ENCODE measurements at places on chromosomes 4 and X. TPM values are rescaled to one million over a fixed set of nuclear protein-coding genes. Genes with fewer than 3 reads are reported as not detected.
A peak's percentile ranks its signal among the peaks of the same experiment; 100 is the strongest.

DNA sequence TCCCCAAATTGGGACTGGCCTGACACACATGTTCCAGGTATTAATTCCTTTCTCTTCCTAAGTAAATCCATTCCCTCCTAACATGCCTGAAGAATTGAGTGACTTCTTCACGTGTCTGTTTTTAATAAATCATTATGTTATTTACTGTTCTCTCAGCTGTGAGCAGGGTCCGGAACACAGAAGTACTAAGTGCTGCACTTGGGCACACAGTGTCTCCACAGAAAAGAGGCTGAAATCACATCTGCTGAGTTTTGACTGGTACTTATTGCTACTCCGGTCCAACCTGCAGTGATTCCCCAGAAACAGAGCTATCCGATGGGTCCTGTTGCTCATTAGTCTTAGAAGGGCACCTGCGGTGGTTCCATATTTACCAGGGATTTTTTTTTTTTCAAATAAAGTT lies 202.6 kb downstream of the RBM46 start:
- no peak overlapping the region for H3K27ac ChIP-seq
- DNase-seq, result no peak
- H3K4me1 ChIP-seq, result no peaks in the 10 kb centered on the region

DNA sequence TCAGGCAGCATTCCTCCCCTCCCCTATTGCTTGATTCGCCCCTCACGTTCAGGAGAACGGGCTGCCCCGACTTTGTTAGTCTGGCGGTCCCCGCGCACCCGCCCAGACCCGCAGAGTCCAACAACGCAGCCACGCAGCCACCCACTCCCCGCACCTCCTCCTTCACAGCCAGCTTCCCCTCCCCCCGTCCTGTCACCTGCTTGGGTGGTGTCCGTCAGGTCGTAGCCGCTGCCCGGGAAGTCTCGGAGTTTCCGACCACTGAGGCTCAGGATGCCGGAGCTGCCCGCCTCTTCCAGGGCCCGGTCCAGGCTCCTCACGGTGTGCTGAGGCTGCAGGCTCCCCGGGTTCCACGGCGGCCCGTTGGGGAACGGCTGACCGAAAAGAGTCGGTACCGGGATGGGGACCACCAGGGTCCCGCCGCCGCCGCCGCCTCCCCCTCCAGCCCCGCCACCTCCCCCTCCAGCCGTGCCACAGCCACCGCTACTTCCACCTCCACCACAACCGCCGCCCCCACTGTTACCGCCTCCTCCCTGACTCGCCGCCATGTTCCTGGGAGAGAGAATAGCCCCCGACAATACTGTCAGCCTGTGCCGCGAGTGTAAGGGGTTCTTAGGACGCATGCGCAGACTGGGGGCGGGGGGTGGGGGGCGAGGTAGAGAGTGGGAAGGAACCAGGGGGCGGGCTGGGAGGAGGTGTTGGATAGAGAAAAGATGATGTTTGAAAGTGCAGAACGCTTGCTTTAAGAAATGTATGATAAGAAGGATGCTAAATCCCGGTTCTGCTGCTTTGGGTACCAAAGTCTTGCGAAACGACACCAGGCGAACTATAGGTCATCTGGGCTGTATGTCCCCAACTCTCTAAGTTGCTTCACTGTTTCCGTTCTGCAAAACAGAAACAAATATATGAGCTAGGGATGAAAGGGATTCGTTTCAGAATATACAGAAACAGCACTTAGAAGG lies at the start of gene LRCH2:
LRCH2 (minus strand) TSS at position 600 of the 959 bp plus-strand sequence; CDS start at position 545, 55 bp downstream.
- no peaks in the 10 kb centered on the region for H3K4me1 ChIP-seq
- peak within 1 kb of the TSS; percentile 36 for H3K4me3 ChIP-seq
- no peak within 1 kb of the TSS for H3K27ac ChIP-seq
- peak; percentile 55 for DNase-seq
- H3K27me3 ChIP-seq, result peaks cover 2% of the 10 kb centered on the region
- H3K36me3 ChIP-seq, result no peaks in the 10 kb centered on the region

- H3K36me3 ChIP-seq, result no peaks in the 10 kb centered on the region
- no peaks in the 10 kb centered on the region for H3K27me3 ChIP-seq
- no peak overlapping the region for H3K4me3 ChIP-seq
- DNase-seq, result no peak
- H3K4me1 ChIP-seq, result no peaks in the 10 kb centered on the region
These were observed 2154.4 kb upstream of the AGA start for GRCh38 chr4:179596621-179597020.

DNA sequence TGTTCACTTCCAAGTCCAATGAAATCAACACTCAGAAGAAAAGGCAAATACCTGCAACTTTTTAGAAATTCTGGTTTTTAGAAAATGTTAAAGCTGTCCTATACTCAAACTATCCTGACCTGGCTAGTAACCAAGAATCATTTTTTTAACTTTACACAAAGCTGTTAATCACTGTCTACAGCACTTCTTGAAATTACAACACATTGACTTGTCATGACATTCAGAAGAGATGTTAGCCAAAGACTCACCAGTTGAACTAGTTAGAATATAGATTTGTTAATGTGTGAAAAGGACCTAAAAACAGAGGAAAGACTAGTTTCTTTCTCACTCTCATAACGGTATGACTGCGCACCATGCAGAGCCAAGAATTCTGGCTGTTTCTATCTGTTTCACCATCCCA lies 98.8 kb downstream of the COX18 start:
- H3K27me3 ChIP-seq, result no peaks in the 10 kb centered on the region
- H3K4me1 ChIP-seq, result no peaks in the 10 kb centered on the region
- no peak overlapping the region for H3K4me3 ChIP-seq
- DNase-seq, result no peak

DNA sequence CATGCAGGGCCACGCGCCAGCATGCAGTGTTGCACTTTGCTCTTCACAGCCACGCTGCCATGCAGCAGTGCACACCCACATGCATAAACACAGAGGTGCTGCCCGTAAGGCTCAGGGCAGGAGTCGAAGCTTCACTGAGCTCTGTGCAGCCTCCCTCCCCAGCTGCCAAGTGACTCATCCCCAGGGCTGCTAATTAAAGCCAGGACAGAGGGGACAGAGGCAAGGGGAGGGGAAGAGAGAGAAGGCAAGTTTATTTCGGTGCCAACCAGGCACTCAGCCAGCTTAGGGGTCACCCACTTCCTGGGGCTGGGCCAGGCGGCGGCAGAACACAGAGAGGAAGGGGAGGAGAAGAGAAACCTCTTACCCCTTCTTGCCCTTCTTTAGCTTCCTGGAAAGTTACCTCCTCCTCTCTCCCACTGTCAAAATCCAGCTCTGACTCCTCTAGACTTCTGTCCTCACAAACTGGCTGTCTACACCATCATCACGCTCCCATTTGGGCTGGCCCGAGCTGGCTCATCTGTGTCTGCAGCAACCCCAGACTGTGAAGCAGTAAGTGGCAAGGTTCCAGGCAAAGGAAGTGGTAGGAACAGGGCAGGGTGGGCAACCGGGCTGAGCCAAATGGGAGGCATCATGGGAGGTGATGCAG lies 6.2 kb upstream of the IQSEC2 start:
- no peak overlapping the region for H3K27ac ChIP-seq
- no peaks in the 10 kb centered on the region for H3K36me3 ChIP-seq
- no peaks in the 10 kb centered on the region for H3K27me3 ChIP-seq
- no peak overlapping the region for H3K4me3 ChIP-seq

- H3K4me1 ChIP-seq, result no peaks in the 10 kb centered on the region
- no peaks in the 10 kb centered on the region for H3K27me3 ChIP-seq
- H3K4me3 ChIP-seq, result no peak overlapping the region
- DNase-seq, result no peak
These were observed 54.5 kb downstream of the RHOH start for GRCh38 chr4:40251366-40251765.

GRCh38 chrX:101359966-101360365 lies 11.4 kb upstream of the TIMM8A start:
- no peak overlapping the region for H3K4me3 ChIP-seq
- no peaks in the 10 kb centered on the region for H3K36me3 ChIP-seq
- no peak for DNase-seq
- H3K4me1 ChIP-seq, result no peaks in the 10 kb centered on the region
- no peak overlapping the region for H3K27ac ChIP-seq

DNA sequence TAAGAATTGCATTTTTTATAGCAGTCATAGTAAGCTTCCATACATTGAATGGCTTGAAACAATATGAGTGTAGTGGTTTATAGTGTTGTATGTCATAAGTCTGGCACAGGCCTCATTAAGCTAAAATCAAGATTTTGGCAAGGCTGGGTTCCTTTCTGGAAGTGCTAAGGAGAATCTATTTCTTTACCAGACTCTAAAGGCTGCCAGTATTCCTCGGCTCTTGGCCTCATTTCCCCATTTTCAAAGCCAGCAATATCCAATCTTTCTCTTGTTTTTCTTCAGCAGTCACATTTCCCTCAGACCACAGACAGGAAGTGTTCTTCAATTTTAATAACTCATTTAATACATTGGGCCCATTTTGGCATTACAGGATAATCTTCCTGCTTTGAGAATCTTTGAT lies 1155.5 kb upstream of the PABPC4L start:
- H3K27ac ChIP-seq, result no peak overlapping the region
- no peak overlapping the region for H3K4me3 ChIP-seq
- no peaks in the 10 kb centered on the region for H3K4me1 ChIP-seq
- no peak for DNase-seq
- H3K27me3 ChIP-seq, result peaks cover 4% of the 10 kb centered on the region

DNA sequence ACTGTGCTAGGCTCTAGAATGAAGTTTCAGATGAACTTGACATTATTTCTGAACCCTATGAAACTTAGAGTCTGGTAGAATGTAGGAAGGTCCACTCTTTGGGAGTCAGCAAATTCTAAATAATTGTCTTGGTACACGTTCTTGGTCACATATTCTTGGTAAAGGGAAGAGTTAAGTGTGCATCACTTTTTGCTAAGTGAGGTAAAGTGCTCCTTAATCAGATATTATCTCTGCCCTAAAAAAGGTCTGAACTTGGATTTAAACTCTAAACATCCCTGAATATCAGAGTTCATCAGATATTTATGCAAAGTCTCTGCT lies 7.2 kb downstream of the OCIAD2 start:
- H3K4me1 ChIP-seq, result no peaks in the 10 kb centered on the region
- DNase-seq, result no peak
- no peak overlapping the region for H3K4me3 ChIP-seq
- H3K27ac ChIP-seq, result no peak overlapping the region

DNA sequence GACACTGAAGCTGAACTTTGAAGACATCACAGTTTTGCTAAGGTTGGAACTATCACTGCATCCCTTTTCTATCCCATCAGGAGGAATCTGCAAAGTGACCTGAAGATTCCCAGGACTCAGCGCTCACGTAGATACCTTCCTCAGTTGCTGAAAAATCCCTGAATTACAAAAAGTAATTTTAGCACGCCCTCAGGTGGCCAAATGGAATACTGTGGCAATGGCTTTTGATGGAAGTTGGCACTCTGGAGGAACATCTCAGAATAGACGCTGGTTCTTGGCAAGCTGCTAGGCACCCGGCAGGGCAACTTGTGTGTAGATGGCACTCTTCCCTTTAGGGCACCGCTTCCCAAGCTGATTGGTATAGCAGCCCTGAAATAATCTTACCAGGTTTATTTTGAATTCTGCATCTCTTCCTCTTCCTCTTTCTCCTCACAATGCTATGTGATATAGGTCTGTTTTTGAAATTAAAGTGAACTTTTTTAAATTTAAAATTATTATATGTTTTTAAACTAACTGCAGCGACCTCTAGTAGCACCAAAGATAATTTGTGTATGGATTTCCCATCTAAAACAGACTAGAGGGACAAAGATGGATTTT lies 16.3 kb upstream of the ESX1 start:
- no peak for DNase-seq
- H3K4me1 ChIP-seq, result no peaks in the 10 kb centered on the region
- H3K4me3 ChIP-seq, result no peak overlapping the region
- H3K27ac ChIP-seq, result no peak overlapping the region
- H3K36me3 ChIP-seq, result no peaks in the 10 kb centered on the region

Gene PPAT
- 6.0 TPM for total RNA-seq

Gene ABLIM2
- 4.5 TPM for total RNA-seq

Gene MAP3K15
- 1.3 TPM for total RNA-seq

Gene KLHL13
- total RNA-seq, result 3.3 TPM

Gene SYTL4
- 10.0 TPM for total RNA-seq

Gene PABPC5
- 0.09 TPM for total RNA-seq

Gene ASB5
- not detected for total RNA-seq
